ENCODE measurements at places on chromosomes 13 and 19.

- no peak for DNase-seq
Measured at GRCh38 chr13:32135655-32136054, 104.1 kb downstream of the FRY start.

GRCh38 chr19:525029-525428 lies 6.5 kb upstream of the CDC34 start:
- DNase-seq: no peak

DNA sequence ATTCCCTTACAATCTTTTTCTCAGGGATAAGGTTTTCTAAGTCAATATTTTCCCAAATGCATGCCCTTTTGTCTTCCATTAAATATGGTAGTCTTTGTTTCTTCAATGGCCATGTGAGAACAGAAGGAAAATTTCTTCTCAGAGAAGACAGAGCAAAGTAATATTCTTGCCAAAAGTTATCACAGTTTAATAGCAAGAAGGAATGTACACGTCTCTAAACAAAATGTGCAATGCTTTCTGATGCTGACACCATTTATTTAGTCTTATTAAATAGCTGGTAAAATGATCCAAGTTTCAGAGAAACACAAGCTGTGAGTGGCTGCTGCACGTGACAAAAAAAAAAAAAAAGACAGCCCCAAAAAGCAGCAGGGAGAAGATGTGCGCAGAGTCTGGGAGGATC lies 542.5 kb downstream of the GPC6 start:
- DNase-seq: no peak

DNA sequence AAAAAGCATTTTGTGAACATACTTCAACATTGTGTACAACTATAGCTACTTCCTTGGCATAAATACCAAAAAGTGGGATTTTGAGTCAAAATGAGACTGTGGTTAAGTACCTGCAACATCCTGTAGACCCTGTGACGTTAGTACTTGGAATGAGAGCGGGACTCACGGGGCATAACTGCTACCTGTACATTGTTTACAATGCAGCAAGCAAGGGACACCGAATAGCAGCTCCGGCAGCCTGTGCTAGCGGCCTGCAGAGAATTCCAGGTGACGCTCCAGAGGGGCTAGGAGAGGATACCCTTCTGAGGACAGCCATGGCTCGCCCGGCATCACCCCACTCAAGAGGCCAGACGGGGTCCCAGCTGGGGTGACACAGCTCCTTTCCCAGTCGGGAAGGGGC lies 824 bp upstream of the ZNF331 start:
- no peak for DNase-seq

DNA sequence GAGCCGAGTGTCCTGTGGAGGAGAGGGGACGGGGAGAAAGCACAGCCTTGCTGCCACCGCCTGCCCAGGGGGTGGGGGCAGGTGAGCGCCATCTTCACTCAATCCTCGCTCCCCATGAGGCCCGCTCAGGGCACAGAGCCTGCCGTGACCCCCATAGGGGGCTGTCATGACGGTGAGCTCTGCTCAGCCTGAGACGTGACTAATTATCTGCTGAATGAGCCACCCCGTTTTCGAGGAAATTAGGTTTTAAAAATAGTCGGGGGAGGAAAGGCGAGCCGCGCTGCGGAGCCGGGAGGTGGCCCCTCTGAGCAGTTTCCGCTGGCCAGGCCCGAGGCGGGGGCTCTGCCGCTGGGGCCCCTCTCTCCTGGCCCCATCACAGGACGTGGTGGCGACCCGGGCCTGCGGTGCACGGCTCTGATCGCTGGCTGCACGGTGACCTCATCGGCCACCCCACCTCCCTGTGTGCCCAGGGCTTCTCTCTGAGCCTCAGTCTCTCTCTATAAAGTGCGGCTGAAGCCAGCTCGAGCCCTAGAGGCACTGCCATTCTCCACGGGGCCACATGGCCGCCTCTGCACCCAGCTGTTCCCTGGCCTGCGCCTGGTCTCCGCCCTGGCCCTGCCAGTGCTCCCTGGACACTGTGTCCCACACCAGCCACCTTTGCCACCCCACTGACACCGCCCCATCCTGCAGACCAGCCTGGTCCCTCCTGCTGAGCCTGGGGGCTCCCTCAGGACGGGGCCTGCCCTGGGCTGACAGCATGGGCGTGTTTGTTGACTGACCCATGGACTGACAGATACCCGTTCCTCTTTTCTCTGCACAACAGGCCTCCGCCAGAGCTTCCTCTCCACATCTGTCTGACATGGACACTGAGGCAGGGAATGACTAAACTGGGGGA lies 28.3 kb downstream of the PIP5K1C start:
- no peak for DNase-seq

- no peak for DNase-seq
Measured at GRCh38 chr13:38321654-38322053, 28.0 kb upstream of the UFM1 start.
